ENCODE measurements at places on chromosomes 1 and 21.
A peak's percentile ranks its signal among the peaks of the same experiment; 100 is the strongest.

DNA sequence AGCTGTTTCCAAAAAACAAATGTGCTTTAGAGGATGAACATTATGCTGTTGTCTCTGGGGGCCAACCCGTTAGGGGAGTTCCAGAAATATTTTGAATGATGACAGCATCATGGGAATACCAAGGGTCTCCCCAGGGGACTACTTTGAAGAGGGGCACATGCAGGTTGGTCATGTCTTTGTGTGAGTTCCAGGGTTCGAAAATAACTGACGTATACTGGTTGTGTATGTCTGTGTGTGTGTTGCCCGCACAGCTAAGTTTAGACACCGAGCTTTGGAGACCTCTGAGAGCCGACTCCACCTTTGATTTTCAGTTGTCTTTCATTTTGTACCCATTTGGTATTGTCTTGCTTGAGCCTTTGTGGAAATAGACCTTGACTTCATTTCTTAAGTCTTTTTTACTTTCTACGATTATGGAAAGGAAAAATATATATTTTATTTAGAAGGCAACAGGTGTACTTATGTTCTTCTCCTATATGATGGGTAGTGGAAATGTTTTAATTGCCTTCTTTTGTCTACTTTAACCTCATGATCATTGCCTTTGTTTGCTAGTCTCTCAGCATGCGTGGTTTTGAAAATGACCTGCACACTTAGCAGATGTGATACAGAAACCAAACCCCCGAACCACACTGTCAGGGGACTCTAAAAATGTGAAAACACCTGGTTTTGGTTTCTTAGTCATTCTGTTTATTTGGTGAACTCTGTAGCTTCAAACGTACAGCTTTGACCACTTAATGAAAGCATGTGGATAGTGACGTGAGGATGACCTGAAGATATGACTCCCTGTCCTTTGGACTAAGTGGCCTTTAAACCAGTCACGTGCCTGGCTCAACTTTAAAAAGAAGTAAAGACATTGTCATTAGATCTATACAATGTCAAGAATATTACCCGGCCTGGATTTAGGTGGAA, 56.5 kb downstream of the GALNT2 start:
- DNase-seq, result peak; percentile 81

GRCh38 chr1:243378669-243379068, 122.8 kb downstream of the SDCCAG8 start:
- no peak for DNase-seq

GRCh38 chr1:103353391-103353790, 172.1 kb upstream of the RNPC3 start:
- DNase-seq, result no peak

DNA sequence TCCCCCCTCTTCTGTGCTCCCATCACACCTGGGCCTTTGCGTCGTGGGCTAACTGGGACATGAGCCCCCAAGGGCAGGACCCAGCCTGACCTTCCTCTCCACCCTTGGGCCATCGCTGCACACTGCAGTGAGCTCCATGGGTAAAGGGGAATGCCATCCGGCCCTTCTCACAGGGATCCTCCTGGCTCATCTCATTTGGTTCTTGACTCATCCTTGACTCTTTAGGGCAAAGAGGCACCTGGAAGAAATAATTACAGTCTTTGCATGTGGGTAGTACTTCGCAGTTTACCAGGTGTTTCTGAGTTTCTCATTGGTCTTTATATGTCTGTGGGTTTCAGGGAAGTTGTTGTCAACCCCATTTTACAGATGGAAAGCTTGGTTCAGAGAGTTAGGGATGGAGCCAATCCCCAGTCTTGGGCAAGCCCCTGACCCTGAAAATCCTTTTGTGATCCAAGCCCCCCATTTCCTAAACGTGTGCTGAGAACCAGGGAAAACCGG, 59.3 kb upstream of the ID3 start:
- no peak for DNase-seq

DNA sequence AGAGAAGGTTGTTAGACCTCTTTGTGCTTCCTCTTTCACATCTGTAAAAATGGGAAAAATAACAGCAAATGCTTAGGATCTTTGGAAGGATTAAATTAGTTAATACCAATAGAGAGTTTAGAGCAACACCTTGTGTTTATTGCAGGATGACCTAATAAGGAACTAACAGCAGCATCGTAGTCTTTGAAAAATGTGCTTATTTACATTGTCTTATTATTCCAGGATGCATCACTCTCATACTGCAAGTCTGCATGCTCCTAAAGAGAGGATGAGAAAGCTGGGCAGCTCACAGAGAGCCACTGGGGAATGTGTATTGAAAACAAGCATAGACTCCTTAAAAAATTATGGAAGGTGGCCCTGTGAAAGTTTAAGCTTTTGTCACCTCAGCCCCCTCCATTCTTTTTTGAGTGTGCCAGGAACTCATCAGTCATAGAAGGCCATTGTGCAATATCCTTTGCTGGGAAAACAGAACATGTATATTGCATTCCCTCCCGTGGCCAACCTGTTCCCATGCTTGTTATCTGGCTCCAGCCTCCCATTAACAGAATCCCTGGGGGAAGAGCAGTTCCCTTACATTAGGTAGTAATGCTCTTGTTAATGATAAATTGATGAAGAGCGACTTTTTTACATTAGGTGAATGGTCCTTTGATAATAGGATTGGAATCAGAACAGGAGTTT, 180.7 kb downstream of the ZNF326 start:
- no peak for DNase-seq

- no peak for DNase-seq
These were observed 805.8 kb upstream of the ADGRL2 start for GRCh38 chr1:80994934-80995333.

- DNase-seq, result peak; percentile 89
These were observed 19.0 kb upstream of the SUMO3 start for GRCh38 chr21:44836666-44837471.

DNA sequence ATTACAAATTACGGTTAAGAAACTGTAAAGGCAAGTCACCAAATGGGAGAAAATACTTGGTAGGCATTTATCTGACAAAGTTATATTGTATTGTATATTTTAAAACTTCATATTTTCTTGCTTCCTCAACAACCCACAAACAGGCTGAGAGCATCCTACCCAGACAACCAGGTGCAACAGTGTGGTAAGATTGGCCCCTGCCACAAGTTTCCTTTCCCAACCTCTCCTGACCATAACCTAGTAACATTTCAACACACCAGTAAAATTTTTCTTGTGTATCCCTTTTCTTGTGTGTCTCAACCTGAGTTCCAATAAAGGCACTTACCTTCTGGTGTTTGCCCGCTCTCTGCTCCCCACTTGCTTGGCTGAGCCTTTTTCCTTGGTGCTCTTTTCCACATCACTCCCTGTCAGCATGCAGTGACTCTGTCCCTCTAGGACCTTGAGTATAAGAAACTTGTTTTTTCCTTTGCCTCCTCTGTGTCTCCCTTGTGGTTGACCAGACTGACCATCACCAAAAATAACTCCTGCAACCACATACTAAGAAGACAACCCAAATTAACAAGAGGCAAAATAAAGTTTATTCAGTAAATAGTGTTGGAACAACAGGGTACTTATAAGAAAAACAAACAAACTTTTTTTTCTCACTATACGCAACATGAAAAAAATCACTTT, 40.9 kb downstream of the FCRL3 start:
- DNase-seq, result no peak

GRCh38 chr1:192933744-192934143, 124.9 kb downstream of the RGS2 start:
- no peak for DNase-seq

DNA sequence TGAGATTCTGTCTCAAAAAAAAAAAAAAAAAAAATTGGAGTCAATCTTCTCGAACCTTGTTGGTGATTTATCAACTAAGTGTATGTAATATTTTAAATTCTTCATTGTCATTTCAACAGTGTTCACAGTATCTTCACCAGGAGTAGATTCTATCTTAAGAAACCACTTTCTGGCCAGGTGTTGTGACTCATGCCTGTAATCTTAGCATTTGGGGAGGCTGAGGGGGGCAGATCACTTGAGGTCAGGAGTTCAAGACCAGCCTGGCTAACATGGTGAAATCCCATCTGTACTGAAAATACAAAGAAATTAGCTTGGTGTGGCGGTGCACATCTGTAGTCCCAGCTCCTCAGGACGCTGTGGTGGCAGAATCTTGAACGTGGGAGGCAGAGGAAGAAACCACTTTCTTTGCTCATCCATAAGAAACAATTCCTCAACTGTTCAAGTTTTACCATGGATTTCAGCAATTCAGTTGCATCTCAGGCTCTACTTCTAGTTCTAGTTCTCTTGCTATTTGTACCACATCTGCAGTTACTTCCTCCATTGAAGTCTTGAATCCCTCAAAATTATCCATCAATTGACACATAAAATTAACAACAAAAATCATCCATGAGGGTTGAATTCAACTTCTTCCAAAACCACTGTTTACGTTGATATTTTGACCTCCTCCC, 30.4 kb upstream of the EYA3 start:
- no peak for DNase-seq

DNA sequence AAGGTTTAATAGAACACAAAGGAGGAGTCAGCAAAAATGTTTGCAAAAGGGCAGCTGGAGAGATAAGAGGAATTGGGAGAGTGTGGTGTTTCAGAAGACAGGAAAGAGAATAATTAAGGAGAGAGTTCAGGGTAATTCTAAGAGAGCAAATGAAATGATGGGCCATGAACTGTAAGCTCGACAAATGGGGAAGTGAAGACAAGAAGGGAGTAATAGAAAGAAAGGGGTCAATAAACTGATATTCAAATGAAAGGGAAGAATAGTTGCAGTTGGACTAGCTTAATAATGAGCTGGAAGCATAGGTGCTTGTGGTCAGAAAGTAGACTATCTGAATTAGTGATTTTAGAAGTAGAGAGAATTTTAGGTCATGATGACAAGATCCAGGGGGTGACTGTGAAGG, 15.6 kb upstream of the RNF220 start:
- DNase-seq, result no peak

- no peak for DNase-seq
These were observed 13.8 kb downstream of the TP53BP2 start for GRCh38 chr1:223831755-223832636.

- DNase-seq, result no peak
These were observed 268.2 kb upstream of the SGIP1 start for GRCh38 chr1:66265796-66266195.

All from small intestine (tissue), 16 donors.